ENCODE measurements at places on chromosomes 4 and X.

- no peak for DNase-seq
Observed at GRCh38 chr4:61201561-61201960, 1.4 kb downstream of the ADGRL3 start.

DNA sequence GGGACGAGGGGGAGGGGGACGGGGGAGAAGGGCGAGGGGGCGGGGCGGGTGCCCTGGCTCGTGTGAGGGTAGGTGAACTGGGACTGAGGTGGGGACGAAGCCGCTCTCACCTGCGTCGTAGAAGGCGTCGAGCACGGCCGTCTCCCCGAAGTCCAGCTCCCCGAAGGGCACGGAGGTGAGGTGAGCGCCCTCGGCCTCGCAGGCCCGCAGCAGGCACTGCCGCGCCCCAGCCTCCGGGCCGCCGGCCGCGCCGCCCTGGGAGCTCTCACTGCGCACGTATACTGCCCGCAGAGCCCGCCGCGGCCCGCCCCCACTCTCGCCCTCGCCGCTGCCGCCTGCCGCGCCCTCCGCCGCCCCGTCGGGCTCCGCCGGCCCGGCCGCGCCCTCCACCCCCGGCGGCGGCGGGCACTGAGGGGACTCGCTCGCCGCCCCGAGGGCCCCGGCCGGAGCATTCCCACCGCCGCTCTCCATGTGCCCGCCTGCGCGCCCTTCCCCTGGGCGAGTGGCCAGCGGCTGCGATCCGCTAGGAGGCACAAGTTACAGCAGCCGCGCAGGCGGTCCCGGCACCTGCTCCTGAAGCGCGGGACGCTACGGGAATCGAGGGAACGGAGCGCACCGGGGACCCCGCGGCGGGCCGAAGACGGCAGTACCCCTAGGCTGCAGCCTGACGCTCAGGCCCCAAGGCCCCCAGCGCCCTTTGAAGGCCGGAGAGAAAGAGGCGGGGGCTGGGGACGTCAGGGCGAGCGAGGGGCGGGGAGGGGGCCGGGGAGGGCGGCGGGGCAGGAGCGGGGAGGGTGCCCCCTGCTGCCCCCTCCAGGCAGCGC is at the start of gene MAP3K15:
TSS of gene MAP3K15 (minus strand) at position 718 of the 824 bp plus-strand sequence. CDS start at position 471, 247 bp downstream.
- no peak for DNase-seq

GRCh38 chr4:148079961-148080360 is 348.1 kb downstream of the ARHGAP10 start:
- no peak for DNase-seq

DNA sequence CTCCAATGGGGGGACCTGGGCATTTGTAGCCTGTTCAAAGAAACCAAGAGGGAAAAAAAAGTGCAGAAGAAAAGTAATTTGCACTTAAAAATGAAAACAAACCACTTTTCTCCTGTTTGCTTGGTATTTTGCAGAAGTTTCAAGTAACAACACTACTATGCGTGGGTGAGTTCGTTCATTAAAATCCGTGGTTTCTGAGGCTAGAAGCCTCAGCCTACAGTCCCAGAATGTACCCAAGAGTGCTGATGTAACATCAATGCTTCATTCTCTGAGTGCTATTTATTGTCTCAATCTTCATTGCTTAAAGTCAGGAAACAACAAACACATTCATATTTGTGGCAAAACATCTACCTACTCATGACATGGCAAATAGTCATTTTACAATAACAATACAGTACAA is 29.2 kb downstream of the LGI2 start:
- DNase-seq = no peak

- DNase-seq = no peak
Observed at GRCh38 chr4:160136021-160136420, 1033.1 kb downstream of the RAPGEF2 start.

Measured in ascending aorta (tissue), 2 donors.